ENCODE measurements at places on chromosomes 6 and 20. TPM values are rescaled to one million over a fixed set of nuclear protein-coding genes. Genes with fewer than 3 reads are reported as not detected.

Gene GGT7
- total RNA-seq = 5.7 TPM

DNA sequence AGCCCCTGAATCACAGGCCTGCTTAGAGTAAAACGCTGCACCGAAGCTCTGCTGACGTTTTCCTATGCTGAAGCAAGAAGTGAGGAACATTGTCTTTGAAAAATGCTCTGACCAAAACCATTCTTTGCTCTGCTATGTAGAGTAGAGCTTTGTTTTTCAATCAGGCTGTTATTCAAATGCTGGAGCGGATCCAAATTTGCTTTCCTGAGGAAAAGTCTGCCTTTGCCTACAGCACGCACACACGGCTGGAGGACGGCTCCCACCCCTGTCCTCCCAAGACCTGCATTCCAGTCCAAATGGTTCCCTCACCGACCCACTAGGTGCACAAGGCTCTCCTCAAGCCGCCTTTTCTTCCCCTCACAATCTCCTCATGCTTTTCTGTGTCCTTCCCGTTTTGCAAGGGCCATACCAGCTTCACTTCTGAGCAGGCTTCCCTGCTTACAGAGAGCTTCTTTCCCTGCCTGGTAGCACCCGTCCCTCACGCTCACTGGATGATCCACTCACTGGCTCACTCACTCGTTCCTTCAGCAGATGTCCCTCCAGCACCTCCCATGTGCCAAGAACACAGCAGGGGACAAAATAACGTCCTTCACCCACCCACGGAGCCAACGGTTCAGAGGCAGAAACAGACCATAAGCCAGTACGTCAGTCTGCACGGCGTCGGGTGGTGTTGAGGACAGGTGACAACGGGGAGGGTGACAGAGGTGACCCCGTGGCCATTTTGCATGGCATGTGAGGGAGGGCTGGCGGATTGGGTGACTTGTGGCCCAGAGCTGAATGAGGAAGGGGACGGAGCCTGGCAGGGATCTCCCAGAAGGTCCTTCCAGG, 137.9 kb upstream of the NEDD9 start:
- DNase-seq = no peak

DNA sequence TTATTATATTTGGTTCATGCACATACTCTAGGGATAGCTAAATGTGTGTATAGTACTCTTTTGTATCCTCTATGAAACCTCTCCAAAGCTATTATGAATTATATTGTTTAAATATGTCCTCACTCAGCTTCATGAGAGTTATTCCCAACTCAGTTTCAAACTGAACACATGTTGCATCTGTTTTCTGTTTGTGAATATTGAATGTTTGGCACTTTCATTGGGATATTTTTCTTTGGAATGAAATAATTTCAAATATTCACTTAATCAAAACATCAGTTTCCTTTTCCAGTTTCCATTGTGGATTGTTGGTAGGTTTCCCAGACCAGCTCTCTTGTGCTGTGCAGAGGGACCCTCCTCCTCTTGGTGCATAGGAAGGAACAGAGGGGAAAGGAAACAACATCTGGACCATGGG, 46.6 kb downstream of the HDAC2 start:
- no peak for DNase-seq

- DNase-seq = no peak
These were observed 22.6 kb upstream of the RUNX2 start for GRCh38 chr6:45305546-45305945.

- no peak for DNase-seq
These were observed 24.6 kb upstream of the FOXC1 start for GRCh38 chr6:1584996-1585668.

Gene IL17F
- 12.6 TPM for total RNA-seq

- no peak for DNase-seq
These were observed 301.9 kb downstream of the LAMA2 start for GRCh38 chr6:129184808-129185366.

GRCh38 chr6:5730585-5731263, 276.0 kb downstream of the NRN1 start:
- DNase-seq = no peak

GRCh38 chr6:12679341-12679740, 37.2 kb upstream of the PHACTR1 start:
- no peak for DNase-seq

DNA sequence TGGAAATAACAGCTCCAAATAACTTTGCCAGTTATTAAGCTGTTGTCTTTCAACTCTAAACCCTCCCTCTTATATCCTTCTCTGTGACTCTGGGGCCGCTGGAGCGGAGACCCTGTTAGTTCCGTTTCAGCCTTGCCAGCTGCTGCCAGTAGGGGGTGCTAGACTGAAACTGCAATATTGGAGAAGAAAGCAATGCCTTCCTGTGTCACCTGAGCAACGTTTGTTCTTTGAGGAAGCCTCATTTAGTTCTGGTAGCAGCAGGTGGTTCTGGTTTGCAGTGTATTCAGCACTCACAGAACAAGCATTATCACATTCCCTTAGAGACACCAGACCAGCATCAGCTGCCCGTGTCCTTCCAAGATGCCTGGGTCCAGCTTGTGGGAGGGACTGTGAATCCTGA, 22.9 kb upstream of the JAG1 start:
- no peak for DNase-seq

- no peak for DNase-seq
These were observed 61.9 kb upstream of the KCNG1 start for GRCh38 chr20:51084593-51085377.

DNA sequence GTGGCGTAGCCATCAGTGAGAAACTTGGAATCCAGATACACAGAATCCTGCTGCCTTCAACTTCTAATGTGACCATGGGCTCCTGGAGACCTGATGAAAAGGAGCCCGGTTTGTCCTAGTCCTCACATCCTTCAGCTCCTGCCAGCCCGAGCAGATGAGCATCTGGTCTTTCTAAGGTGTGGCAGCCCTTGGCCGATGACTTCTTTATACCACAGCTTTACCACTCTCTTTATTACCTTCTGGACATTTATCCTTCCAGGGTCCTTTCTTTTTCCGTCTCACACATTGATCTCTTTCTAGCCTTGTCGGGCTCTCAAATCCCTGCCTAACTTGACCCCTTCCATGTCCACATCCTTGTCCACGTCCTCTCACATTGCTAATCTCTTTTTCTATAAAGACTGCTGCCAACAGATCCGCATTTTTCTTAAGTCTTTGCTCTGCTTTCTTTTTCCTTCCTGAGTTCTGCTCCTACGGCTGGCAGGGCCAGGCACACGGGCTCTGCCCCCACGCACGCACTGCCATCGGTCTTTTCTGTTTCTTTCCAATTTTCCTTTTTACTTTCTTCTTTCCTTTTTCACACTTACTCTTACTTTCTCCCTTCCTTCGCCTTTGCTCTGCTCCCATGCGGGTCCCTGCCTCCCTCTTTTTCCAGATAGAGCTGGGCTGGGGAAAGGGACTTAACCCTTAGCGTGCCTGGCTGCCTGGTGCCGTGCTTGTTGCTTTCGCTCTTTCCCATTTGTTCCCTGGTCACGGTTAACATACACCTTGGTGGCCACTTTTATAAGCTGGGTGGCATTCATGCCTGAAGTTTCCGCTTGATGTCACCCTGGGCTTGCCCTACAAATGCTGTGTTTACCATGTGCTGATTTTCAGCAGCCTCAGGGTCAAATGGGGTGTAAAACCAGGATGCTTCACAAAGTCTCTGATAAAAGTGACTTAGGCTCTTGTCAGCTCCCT, 9.4 kb upstream of the GMPR start:
- DNase-seq = no peak

Gene SRSF12
- not detected for total RNA-seq

Gene ADGRF4
- not detected for total RNA-seq

All from activated CD4-positive, alpha-beta memory T cell treated with anti-CD3 and anti-CD28 coated beads, Interleukin-2, amount 10 ng/mL, durations not matched to agents 7 days and 5 days (primary cell).